ENCODE measurements at places on chromosomes 3 and 15.

DNA sequence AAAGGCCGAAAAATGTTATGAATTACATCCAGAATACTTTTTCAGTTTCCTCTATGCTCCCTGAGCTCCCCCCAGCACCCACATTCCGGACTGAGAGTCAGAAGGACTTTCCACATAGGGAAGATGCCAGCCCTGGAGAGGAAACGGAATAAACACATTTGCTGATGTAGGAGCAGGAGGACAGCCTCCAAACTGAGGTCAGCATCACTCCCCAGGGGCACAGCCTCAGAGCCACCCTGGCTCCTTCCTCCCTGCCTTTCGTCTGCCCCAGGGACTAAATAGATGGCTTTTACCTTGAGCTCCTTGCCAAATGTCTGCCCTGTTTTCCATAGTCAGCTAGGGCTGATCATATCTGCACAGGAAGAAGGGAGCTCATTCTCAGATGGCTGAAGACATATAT is 22.6 kb upstream of the SLCO2A1 start:
- DNase-seq, result no peak

DNA sequence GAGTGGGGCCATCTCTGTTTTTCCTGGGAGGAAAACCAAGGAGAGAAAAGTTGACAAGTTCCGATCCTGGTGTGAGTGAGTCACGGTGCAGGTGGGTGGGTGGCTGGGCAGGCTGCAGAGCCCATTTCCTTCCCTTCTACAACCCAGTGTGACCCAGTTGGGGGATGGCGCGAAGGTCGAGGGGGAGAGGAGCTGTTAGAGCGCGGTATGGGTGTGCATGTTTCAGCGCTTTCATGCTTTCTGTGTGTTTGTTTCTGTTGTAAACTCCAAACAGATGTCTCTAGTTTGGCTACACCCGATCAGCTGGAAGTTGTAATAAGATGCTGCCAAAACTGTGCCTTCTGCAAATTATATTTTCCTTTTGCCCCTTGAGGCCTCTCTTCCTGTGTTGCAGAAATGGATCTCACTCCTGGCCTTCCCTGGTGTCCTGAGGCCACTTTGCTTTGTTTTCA is 3.8 kb downstream of the FAM43A start:
- peak; percentile 65 for DNase-seq

GRCh38 chr3:176785171-176785570 is 412.1 kb downstream of the TBL1XR1 start:
- DNase-seq, result peak; percentile 24

DNA sequence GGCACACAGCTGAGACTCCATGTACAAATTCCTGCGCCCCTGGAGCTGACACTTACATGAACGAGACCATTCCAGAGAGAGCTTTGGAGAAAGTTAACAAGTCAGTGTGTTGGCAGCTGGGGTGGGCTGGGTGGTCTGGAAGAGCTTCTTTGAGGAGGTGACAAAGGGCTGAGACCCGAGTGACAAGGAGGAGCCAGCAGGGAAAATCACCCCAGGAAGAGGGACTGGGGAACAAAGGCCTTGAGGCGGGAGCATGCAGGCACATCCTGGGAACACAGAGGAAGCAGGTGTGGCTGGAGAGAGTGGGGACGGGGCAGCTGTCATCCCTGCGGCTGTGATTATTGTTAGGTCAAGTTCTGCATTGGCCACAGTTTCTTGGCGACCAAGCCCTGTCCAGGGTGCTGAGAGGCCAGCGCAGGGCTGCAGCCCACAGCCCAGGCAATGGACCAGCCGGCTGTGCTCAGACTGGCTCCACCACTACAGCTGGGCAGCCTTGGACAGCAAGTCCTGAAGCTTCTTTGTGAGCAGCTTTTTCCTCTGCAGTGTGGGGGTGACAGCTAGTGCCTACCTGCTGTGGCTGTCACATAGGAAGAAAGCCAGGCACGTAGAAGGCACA is 34.2 kb upstream of the PRR23E start:
- peak; percentile 31 for DNase-seq

DNA sequence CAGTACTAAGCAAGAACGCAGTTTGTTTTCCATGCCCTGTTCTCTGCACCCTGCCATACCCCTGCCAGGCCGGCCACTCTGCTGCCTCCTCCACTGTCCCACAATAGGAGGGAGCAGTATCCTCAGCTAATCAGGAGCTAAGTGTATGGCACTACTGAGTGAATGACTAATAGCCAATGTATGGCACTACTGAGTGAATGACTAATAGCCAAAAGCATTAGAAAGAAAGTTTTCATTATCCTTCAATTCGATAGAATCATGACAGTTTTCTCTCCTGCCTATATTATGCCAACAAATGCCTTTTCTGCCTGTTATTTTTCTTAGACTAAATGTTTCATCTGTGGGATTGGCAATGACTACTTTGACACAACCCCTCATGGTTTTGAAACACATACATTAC is 107.5 kb upstream of the CHRM5 start:
- DNase-seq, result no peak

DNA sequence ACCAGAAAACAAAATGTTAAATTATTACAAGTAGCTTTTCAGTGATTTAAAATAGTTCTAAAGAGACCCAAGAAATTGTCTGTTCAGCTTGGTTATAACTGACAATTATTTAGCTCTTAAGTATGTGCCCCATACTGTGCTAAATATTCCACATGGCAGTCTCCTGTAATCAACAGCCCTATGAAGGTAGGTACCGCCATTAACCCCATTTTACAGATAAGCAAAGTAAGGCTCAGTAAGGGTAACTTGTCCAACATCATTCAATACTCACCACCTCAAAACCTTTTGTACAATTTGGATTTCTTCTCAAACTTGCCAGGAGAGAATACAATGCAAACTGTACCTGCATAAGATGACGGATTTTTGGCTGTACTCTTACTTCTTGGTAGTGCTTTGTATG is 33.9 kb downstream of the ADPGK start:
- no peak for DNase-seq

- DNase-seq, result no peak
Measured at GRCh38 chr3:37905346-37905745, 43.7 kb downstream of the CTDSPL start.

DNA sequence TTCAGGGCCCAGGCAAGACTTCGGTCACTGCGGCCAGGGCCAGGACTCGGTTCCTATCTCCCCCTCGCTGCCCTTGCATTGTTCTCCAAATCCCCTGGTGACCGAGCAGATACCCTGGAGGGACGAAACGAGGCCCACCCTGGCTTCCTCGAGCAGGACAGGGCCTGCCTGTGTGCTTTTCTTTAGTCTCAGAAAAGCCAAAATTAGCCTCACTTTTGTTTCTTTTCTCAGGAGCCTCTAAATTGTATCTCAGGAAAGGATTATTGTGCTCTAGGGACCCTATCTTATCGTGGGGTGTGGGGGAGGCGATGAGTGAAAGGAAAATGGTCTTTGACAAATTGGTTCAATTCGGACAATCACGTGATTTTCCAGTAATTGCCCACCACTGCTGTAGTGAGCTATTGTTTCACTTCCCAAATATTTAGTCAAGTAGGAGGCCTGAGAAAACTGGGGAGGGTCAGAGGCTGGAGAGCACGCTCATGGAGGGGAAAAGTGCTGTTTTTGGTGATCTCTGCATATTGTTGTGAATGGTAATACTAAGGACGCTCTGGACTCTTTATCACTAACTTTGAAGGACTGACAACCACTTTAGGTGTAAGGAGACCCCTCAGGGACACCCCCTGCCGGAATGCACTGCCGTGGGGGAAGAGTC is 61.6 kb downstream of the TMEM44 start:
- DNase-seq, result no peak

DNA sequence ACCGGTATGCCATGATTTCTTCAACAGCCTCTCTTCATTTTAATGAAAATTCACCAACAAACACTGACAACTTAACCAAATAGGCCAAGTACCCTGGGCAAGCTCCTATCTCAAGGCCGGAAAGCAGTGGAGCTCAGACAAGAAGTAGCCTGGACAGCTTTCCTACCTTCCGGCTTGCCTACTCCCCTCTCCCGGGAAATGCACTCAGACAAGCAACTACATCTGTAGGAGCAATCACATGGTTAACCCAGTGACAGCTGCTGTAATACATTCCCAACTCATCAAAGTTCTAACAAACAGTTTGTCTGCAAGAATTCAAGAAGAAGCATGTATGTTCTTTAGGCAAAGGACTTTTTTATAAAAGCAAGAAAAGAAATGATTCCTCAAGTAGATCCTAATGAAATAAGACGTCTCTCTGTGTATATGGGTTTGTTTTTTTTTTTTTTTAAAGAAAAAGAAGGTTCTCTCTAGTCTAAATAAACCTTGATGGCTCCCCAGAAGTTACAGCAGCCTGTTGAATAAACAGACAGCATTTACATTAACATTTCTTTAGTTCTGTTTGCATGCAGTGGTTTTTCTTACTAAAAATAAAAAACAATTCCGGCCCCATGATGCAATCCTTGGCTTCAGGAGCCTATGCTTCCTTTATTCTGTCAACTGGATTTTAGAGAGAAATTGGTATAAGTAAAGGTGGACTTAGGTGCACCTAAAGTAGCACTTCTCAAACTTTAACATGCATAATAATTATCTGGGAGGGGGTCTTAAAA is 278.7 kb downstream of the NEK10 start:
- no peak for DNase-seq

- DNase-seq, result peak; percentile 38
Measured at GRCh38 chr3:139937674-139938279, 2.8 kb downstream of the CLSTN2 start.

- peak; percentile 28 for DNase-seq
Measured at GRCh38 chr15:94412979-94413746, 181.8 kb downstream of the MCTP2 start.

DNA sequence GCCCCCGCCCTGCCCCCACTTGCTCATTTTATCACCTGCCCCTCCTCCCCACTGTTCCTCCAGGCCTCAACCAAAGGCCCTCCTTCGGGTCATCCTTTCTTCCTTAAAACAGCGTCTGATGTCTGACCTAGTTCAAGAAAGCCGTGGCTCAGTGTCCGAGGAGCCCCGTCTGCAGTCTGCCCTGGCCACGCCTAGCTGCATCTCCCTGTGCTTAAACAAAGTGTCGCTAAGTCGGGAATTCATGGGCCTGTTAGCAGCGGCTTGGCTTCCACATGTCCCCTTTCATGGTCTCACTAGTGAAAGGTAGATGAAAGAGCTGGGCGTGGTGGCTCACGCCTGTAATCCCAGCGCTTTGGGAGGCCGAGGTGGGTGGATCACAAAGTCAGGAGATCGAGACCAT is 41.2 kb downstream of the TM2D3 start:
- DNase-seq, result no peak

- no peak for DNase-seq
Measured at GRCh38 chr3:55156851-55157650, 229.2 kb upstream of the LRTM1 start.

GRCh38 chr15:70477750-70478250 is 285.6 kb downstream of the UACA start:
- no peak for DNase-seq

- no peak for DNase-seq
Measured at GRCh38 chr3:116033516-116033915, 410.2 kb downstream of the GAP43 start.

GRCh38 chr3:120743556-120744195 is 1.1 kb downstream of the GTF2E1 start:
- no peak for DNase-seq

DNA sequence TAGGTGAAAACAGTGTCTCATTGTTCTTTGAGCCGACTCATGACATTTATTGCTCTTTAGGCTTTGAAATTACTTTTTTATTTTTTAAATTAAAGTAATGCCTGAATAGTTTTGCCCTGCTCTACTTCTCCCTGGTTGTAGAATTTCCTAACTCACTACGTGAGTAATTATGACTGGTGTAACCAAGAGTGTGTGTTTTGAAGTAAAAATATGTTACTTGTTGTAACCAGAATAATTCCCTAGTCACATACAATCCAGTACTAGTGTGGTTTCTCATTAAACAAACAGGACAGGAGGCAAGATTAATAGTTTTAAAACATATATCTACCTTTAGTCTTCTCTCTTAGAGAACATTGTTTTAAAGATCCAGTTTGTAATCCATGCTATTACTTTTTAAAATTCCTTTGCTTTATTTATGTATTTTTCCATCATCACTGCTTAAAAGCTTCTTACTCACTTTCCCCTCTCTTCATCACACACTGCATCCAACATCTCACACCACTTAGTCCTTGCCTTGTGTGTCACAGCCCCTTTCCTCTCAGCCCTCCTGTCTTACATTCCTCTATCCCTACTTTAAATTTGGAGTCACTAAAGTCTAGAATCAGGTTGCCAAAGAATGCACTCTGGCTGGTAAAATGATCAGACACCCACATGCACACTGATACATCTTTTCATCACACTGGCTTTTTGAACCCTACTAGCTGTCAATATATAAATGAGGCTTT is 219.7 kb downstream of the WNT5A start:
- DNase-seq, result no peak

DNA sequence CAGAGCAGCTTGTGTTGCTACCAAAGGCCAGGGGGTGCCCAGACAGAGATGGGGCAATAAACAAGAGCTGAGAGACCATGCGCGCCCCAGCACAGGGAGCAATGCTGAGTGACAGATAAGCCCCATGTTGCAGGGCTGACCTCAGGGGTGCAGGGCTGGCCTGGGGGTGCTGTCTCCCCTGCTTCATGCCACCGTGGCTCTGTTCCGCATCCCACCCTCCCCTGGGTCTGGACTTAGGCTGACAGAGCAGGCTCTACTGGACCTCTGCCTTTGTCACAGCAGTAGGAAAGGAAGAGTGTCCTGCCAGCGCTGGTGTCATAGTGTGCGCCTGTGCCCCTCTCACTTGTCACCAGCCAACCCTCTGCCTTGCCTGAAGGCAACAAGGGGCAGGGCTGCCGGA is 67.4 kb upstream of the IQSEC1 start:
- no peak for DNase-seq

DNA sequence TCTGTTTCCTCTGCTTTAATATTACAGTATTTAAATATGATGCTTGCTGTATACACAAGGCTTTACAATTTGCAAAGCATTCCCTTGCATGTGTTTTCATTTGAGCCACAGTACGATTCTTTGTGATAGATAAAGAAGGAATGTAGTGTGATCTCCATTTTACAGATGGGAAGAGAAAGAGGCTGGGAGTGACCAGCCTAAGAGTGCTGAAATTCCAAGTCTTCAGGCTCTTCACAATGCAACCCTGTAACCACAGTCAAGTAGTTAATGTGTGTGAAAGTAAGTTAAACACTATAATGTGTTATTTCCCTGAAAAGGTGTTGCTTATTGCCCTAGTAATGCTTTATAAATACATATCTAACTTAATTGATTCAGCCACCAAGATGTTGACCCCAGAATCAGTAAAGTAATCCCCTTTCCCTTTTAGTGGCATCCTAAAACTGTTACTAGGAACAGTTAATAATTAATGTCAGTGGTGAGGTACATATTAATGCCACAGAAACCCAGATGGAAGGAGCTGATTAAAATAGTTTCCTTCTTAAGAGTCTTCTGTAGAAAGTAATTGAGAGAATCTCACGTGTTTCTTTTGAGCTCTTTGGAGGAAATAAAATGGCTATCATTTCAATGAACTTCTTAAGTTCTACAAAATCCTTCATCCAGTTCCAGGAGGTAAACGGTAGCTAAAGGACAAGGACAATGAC is 110.4 kb downstream of the IL12A start:
- no peak for DNase-seq

- no peak for DNase-seq
Measured at GRCh38 chr3:109369510-109369909, 32.2 kb upstream of the DPPA4 start.

GRCh38 chr3:184666442-184666841 is 45.4 kb downstream of the MAGEF1 start:
- no peak for DNase-seq
